ENCODE measurements at places on chromosomes 3 and 15.

- H3K36me3 ChIP-seq, result no peaks in the 10 kb centered on the region
- H3K27me3 ChIP-seq, result no peaks in the 10 kb centered on the region
- H3K27ac ChIP-seq, result no peak overlapping the region
- H3K4me1 ChIP-seq, result peaks cover 11% of the 10 kb centered on the region
These were observed 7.8 kb upstream of the FAM174B start for GRCh38 chr15:92663250-92663951.

GRCh38 chr3:117628823-117629291, 919.3 kb downstream of the TUSC7 start:
- no peak for DNase-seq
- H3K36me3 ChIP-seq, result no peaks in the 10 kb centered on the region
- H3K4me3 ChIP-seq, result no peak overlapping the region
- H3K4me1 ChIP-seq, result no peaks in the 10 kb centered on the region
- H3K27ac ChIP-seq, result no peak overlapping the region
- H3K27me3 ChIP-seq, result no peaks in the 10 kb centered on the region

DNA sequence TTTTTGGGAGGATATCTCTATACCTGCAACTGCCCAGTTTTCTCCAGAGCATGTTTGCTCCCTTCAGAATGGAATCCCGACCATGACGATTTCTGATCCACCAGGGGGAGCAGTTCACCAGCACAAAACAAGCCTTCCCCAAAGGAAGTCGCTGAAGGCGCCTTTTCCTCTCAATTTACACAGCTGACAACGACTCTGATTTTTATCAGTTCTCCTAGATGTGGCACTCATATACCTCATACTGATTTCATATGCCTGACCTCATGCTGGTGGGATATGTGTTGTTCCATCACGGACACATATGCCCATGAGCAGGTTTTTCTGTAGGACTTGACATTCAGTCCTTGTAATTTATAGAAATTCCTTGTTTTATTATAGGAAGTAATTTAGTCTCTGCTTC, 1028.2 kb downstream of the MCTP2 start:
- H3K4me1 ChIP-seq, result peaks cover 29% of the 10 kb centered on the region
- no peaks in the 10 kb centered on the region for H3K36me3 ChIP-seq
- H3K27me3 ChIP-seq, result no peaks in the 10 kb centered on the region
- no peak overlapping the region for H3K4me3 ChIP-seq

DNA sequence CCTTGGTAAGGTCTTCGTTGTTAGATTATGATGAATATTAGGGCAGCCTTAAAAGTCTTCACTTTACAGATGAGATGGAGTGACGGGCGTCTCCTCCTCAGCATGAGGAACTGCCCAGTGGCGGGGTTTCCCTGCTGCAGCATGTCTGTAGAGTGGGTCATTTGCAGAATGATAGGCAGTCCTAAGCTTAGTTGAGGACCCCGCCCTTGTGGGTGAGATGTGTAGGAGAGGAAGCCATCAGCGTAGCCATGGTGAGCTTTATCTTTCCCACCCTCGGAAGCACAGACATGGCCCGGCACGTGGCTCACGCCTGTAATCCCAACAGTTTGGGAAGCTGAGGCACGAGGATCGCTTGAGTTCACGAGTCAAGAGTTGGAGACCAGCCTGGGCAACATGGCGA, 877 bp downstream of the NIT2 start:
- H3K27ac ChIP-seq, result peak overlapping the region; percentile 78
- peak overlapping the region; percentile 77 for H3K4me3 ChIP-seq
- H3K27me3 ChIP-seq, result no peaks in the 10 kb centered on the region
- H3K36me3 ChIP-seq, result peaks cover 8% of the 10 kb centered on the region
- H3K4me1 ChIP-seq, result no peaks in the 10 kb centered on the region

All from ascending aorta (tissue), 2 donors.